ENCODE measurements at places on chromosomes 3 and 15.

GRCh38 chr3:64229903-64230302 lies 4.6 kb upstream of the PRICKLE2 start:
- no peak for DNase-seq

- DNase-seq, result no peak
Measured at GRCh38 chr15:73994912-73995622, 551 bp downstream of the PML start.

- DNase-seq, result no peak
Measured at GRCh38 chr3:5428607-5429516, 241.4 kb downstream of the EDEM1 start.

GRCh38 chr15:37885651-37886050 lies 48.8 kb upstream of the TMCO5A start:
- no peak for DNase-seq

GRCh38 chr3:97388774-97389173 lies 375.8 kb upstream of the ARL6 start:
- no peak for DNase-seq

- DNase-seq, result no peak
Measured at GRCh38 chr3:4754180-4755086, 224.8 kb upstream of the BHLHE40 start.

DNA sequence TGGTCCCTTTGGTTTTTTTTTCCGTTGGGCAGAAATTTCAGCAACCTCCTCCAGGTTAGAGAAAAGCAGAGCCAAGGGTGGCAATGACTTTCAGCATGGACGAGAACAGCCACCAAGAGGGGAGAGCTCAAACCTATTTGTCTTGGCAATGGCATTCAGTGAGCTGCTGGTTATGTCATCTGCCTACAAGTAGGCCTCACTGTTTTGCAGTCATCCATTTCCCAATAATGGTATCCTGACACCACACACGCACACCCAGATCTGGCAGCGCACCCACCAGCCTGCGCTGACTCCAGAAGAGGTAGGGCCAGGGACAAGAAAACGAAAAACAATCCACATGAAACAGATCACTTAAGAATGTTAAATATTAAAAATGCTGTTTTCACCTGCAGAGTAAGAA lies 92.3 kb downstream of the MAGI1 start:
- no peak for DNase-seq

DNA sequence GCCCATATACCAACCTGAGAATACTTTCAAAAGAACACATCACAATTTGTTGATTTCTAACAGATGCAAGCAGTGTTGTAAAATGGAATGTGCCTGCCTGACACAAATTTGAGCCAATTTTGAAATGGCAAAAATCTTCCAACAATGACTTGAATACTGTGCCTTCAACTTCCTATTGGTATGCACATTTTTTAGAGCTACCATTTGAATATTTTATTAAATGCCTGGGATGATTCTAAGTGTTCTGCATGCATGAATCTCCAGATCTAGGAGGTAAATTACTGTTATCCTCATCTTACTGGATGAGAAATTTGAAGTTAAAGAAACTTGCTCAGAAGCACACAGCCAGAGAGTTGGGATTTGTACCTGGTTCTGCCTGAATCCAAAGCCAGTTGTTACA lies 282.8 kb upstream of the LRRN1 start:
- no peak for DNase-seq

GRCh38 chr3:196238612-196239560 lies 22.6 kb downstream of the SLC51A start:
- no peak for DNase-seq

DNA sequence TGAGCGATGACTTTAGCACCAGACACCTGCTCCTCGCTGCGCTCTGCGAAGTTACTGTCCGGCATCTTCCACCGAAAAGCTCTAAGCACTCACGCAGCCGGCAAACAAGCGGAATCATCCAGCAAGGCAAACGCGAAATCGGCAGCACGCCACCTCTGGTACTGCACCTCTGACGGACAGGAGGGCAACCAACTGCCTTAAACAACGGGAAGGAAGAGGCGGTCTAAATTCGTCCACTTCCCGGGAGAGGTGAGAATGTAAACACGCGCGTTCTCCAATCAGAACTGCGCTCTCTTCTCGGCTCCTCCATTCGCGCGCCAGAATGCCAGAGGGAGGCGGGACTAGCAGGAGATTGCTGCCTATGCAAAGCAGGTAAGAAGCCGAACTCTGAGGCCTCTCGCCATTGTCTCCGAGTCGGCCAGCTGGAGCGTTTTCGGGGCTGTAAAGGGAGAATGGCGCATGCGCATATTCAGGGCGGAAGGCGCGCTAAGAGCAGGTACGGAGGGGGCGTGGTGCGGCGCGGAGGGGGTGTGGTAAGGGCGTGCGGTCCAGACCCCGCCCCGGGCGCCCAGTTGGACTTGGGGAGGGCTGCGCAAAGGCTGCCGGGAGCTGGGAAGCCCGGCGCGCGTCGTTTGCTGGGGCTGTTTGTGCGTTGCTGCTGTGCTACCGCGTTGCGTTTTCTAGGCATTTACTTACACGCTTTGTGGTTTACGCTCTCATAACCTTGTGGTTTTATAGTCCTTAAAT lies at the start of the genes BTD and HACL1:
TSS of gene BTD (plus strand) at position 347 of the 747 bp plus-strand sequence. CDS start 33,695 bp downstream, outside the sequence.
TSS of gene HACL1 (minus strand) at position 171 of the 747 bp plus-strand sequence. CDS start at position 65, 106 bp downstream.
- DNase-seq, result peak; percentile 95

DNA sequence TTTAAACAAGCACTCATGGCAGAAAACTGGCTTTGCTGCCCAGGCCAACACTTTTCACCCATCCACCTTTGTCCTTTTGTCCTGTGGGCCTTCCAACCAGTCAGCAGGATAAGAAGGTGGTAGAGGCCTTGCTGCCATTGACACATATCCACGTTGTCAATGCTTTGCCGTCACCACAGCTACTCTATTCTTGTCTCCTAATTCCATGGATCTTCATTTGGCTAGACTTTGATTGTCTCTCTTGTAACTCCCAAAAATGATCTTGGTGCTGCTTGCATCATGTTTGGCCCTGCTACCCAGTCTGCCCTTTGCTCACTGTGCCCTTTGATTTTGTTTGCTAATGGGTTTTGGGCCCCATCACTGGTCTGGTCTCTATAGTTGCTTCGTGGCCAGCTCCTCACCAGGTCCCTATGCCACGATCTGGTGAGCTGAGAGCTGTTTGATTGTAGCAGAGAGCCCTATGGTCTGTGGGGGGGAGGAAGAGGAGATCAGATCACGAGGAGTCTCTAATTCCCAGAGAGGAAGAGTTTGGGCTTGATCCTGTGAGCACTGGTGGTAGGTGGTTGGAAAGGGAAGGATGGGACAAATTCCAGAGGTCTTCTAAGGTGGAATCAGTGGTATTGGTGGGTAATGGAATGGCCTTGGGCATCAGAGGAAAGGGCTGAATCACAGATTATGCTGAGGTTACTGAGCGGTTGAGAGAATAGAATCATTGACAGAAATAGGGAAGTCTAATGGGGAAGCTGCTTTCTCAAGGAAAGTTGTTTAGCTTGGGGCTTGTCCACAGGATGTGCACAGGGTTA lies 40.3 kb downstream of the ABHD2 start:
- DNase-seq, result no peak

DNA sequence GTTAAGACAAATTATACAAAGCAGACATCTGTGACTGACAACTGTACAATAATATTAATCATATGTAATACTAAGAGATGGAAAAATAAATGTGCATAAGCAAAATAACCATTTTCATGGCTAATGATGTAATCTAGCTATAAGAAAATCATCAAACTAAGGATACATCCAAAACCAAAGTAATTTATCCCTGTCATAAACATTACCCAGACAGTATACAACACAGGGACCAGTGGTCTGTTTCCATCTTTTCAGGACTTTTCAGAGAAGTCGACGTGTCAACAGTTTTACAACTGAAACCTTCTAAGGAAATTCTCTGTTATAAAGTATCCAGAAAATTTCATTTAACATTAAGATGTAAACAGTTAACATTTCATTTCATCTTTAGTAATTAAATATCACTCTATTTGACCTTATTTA lies 11.0 kb downstream of the THBS1 start:
- DNase-seq, result no peak

- no peak for DNase-seq
Measured at GRCh38 chr3:14379843-14380242, 22.6 kb upstream of the SLC6A6 start.

- DNase-seq, result no peak
Measured at GRCh38 chr3:159532577-159532976, 456.1 kb upstream of the IL12A start.

- no peak for DNase-seq
Measured at GRCh38 chr3:132435224-132435910, 18.1 kb downstream of the DNAJC13 start.

DNA sequence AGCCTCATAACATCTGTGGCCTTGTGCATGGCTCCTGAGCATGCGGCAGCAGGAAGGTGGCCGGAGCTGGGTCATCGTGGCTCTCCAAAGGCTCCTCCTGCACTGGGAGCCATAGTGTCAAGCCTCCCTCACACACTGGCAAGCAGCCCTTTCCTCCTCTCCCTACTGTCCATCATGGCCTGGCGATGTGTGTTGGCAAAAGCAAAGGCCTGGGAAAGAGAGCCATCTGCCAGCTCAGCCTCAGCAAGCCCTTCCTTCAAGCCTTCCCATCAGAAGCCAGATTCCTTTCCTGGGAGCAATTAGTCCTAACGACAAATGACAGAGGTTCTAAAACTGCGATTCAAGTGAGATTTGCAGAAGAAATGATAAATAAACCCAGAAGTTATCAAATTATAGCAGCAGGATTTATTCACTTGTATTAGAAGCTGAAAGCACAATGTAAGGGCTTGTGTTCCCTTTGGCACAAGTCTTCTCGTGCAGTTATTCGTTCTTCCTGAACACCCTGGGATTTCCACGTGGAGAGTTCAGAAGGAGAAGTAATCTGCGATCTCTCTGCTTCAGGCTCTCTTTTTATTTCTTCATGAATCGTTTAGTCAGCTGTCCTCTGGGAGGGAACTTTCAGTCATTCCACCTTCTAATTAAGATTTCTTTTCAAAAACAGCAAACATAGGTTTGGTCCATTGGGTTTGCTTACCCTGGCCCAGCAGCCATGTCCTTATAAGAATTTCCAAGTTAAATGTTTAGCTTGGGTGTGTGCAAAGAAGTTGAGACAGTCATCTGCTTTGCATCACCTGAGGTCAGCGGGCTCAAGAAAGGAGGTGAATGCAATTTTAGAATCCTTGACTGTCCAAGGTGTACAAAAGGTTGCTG lies 110.3 kb upstream of the TMC3 start:
- DNase-seq, result no peak

DNA sequence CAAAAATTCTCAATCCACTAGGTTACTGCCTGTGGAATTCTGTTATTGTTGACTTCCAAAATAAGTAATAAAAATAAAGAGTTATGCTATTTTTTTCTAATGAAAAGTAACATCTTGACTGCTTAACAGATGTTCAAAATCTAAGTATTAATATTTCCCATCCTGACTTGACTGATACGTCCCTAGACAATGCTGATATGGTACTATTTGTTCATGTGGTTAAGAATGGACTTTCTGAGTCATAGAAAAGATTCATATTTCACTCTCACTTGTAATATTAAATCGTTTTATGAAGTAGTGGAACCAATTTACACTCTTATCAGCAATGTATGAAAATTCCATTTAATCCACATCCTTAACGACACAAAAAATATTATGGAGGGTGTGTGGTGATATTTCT lies 104.8 kb upstream of the PLSCR5 start:
- DNase-seq, result no peak

GRCh38 chr3:112405845-112406244 lies 72.9 kb downstream of the CD200 start:
- no peak for DNase-seq

DNA sequence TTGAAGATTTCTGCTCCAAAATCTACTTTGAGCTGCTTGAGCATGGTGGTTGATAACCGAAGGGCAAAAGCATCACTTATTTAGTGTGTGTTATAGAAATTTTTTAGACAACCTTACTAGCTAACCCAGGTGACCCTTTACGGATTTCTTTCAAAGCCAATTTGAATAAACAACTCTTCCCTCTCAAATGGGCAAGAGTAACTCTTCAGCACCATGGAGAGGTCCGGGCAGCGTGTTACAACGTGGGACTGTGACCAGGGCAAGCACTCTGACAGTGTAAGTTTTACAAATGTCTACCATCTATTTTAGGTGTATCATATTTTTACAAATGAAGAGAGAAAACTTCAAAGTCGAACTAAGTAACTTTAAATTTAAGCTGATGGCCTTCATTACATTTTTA lies 471.8 kb downstream of the MFSD1 start:
- no peak for DNase-seq

- DNase-seq, result no peak
Measured at GRCh38 chr3:99559196-99559595, 79.2 kb upstream of the COL8A1 start.

- DNase-seq, result no peak
Measured at GRCh38 chr15:73571346-73571745, 61.8 kb downstream of the NPTN start.

DNA sequence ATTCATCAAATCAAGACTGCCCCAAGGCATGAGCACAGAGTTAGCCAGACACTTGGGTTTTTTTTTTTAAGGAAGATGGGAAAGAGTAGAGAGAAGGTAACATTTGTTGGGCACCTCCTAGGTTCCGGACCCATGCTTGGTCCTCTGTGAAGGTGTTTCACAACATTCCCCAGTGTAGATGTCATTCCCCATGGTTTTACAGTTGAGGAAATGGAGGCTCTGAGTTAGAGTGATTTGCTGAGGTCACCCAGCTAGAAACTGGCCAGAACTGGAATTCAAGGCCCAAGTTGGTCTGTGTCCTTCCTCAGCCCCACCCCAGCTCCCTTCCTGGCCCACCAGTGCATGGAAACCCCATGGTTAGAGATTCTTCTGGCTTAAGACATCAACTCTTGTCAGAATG lies 19.9 kb downstream of the WNT7A start:
- no peak for DNase-seq

GRCh38 chr3:146326875-146327543 lies 76.1 kb upstream of the PLSCR4 start:
- no peak for DNase-seq

GRCh38 chr15:85778107-85778776 lies 16.5 kb downstream of the KLHL25 start:
- no peak for DNase-seq

GRCh38 chr3:49812916-49813496 lies 747 bp downstream of the UBA7 start:
- DNase-seq, result no peak

- DNase-seq, result no peak
Measured at GRCh38 chr3:155876503-155876902, 6.1 kb downstream of the GMPS start.

DNA sequence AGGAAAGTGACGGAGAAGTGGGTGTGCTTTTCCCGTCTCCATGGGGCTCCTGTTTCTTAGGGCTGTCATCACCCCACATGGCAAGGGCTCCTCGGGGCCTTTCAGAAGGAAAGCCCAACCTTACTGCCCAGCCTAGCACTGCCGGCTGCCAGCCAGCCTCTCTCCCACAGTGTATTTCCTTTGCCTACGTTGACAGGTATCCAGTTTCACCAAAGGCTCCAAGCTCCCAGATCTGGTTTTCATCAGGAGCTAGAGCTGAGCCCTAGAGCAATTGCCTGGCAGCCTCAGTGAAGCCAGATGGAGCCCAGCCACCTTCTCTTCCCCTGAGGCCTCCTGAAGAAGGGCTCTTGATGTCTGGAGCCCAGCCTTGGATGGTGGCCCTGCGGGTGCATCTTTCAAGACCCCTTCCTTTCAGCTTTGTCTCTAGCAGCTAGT lies 20.2 kb downstream of the CRABP1 start:
- DNase-seq, result no peak
